SIG-M5 (cell line): ENCODE measurements at places on chromosomes 13 and 19.
A peak's percentile ranks its signal among the peaks of the same experiment; 100 is the strongest.

DNA sequence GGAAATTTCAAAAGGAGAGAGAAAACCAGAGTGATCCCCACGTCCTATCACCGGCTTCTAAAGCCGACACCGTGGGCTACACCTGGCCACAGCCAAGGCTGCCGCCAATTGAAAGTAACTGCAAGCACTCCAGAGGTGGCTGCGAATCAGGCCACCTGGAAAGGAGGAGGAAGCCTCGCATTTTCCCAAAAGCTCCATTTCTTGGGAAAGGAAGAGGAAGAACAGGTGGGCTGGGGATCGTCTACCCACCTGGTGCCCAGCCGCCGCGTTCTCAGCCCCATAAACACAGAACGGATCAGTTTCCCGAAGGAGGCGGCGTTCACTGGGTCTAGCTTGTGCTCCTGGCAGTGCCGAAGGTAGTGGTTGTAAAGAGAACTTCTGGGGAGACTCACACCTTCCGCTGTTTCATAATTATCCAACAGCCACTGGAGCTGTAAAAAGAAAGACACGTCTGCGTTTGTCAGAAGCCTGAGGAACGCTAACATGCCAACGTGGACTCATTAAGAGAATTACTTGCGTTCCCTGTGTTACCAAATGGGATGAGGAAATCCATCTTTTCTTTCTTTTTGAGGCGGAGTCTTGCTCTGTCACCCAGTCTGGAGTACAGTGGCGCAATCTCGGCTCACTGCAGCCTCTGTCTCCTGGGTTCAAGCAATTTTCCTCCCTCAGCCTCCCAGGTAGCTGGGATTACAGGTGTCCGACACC is 38.1 kb upstream of the RANBP3 start:
- DNase-seq, result no peak

GRCh38 chr13:102443249-102443648 is 41.4 kb upstream of the FGF14 start:
- no peak for DNase-seq

DNA sequence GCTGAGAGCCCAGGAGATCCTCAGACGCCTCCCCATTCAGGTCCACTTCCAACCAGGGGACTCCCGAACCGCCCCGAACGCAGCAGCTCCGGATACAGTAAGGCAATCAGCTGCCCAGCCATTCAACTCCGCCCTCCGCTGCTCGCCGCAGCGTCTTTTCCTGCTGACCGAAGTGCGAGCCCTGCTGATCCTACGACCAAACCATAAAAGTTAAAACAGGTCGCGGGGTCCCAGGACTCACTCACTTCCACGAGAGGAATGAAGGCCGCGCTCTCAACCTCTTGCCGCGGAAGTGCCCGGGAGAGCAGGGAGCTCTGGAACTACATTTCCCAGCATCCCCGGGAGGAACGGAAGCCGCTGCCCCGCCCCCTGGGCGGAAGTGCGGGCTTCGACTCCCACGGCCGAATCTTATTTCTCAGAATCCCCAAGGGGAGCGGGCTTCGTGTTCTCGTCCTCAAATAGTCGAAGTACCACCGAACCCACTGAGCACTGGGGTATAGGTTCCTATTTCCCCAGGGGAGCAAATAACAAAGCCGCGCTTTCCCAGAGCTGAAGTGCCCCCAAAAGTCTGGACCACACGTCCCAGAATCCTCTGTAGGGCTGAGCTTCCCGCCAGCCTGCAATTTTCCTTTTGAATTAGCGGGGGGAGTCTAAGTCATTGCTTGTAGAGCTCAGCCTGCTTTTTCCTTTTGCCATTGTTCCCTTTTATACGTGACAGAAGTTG is at the start of gene ZNF45:
Gene ZNF45, minus strand, starts transcription at position 298 of the 724 bp plus-strand sequence. CDS start 13,097 bp downstream, outside the sequence.
- DNase-seq, result peak; percentile 27

GRCh38 chr13:34025746-34026145 is 207.8 kb downstream of the RFC3 start:
- no peak for DNase-seq

- no peak for DNase-seq
Measured at GRCh38 chr13:77595166-77595810, 59.8 kb downstream of the SCEL start.

DNA sequence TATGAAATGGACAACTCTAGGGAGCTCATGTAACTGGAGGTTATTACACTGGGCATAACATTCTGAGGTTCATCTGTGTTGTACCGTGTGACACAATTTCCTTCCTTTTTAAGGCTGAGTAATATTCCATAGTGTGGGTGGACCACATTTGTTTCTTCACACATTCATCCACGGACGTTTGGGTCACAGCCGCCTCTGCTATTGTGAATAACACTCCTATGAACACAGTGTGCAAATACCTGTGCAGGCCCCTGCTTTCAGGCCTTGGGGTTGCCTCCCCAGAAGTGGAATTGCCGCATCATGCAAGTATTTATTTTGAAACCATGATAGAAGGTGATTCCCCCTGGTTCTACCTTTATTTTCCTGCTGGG is 63.4 kb upstream of the MCF2L start:
- no peak for DNase-seq
